ENCODE measurements at places on chromosomes 5 and 9.

DNA sequence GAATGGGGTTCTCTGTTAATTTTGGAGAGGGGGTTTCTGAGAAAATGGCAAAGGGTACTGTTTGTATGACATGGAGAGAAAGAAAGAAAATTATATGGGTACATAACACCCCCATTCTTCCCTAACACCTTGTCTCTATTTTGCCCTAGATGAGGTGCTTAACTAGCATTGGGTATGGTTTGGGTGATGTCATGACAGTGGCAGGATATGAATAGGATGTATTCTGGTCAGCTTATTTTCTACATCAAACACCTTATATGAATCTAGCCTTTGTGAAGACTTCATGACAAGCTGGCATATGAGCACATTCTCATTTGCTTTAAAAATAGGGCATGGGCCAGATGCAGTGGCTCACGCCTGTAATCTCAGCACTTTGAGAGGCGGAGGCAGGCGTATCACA is 58.6 kb downstream of the LNPEP start:
- DNase-seq = no peak

GRCh38 chr5:172425402-172425801 is 28.9 kb downstream of the SH3PXD2B start:
- no peak for DNase-seq

GRCh38 chr5:60210810-60211209 is 317.3 kb upstream of the PDE4D start:
- no peak for DNase-seq

DNA sequence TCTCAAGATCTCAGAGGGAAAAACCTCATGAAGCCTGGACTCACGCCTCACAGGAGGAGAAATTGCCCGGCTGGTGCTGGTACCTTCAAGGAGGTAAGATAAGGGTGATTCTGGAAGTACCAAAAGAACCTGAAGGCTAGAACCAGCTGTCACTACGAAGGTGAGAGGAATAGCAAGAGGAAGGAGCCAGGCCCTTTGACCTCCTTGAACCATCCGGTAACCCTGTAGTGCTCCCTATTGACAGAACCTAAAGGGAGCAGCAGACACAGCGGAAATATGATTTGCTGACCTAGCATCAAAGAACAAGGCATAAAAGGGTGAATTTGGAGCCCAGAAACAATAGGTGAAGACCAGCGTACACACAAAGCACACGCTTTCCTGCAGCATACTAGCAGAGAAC is 92.2 kb downstream of the DOCK8 start:
- peak; percentile 29 for DNase-seq

- DNase-seq = no peak
Observed at GRCh38 chr9:138016406-138017187, 139.0 kb downstream of the CACNA1B start.

- DNase-seq = no peak
Observed at GRCh38 chr5:65722575-65723403, 784 bp downstream of the NLN start.

- DNase-seq = no peak
Observed at GRCh38 chr9:119020730-119021333, 348.4 kb downstream of the BRINP1 start.

DNA sequence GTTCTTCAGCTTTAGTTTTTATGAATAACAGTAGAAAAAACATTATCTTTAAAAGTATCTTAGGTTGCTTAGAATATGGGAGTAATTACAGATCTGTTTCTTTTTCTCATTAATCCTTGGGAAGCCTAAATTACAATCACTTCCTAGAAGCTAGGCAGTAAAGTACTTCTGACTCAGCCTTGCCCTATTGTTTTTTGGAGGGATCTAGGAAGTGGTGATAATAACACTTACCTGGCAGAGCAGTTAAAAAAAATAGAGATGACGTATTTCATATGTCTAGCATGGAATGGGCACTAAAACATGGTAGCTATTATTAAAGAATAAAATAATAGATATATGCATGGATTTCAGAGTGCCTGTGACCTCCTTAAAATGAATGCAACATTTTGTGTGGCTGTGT is 8.2 kb upstream of the FST start:
- no peak for DNase-seq

- DNase-seq = no peak
Observed at GRCh38 chr5:116810951-116811350, 236.3 kb upstream of the SEMA6A start.

- no peak for DNase-seq
Observed at GRCh38 chr9:14344053-14344524, 30.1 kb upstream of the NFIB start.

DNA sequence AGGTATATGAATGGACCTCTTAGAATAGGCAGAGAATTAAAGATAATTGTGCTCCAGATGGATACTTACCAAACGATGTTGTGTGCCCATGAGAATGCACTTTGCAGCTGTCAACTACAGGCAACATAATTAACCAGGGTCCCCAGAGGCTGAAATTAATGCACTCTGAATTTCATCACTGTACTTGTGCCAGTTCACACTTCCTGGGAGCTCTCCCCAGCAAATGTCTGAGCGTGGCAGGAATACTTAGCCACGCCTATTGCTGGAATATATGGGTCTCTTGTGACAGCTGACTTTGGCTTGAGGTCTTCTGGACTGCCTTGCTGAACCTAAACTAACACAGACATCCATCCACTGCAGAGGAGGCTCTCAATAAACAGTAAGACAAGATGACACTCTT is 11.9 kb upstream of the C1QTNF2 start:
- DNase-seq = no peak

GRCh38 chr5:137718611-137719010 is 17.3 kb downstream of the KLHL3 start:
- no peak for DNase-seq

DNA sequence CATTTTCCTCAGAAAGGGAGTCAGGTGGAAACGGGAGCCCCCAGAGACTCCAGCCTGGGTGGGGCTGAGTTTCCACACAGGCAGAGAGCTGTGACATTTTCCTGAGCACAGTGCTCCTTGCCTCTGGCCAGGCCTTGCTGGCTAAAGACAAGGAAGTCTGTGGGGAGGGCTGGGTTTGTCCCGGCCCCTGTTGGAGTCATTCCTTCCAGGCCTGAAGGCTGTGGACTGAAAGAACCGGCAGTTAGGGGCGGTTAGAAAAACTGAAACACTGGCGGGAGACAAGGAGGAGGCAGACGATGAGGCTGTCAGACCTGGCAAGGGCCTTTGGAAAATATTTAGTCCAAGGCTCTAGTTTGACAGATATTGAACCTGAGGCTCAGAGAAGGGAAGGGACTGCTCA is 29.9 kb downstream of the COL15A1 start:
- DNase-seq = no peak

GRCh38 chr9:13322828-13323550 is 43.5 kb upstream of the MPDZ start:
- DNase-seq = no peak

DNA sequence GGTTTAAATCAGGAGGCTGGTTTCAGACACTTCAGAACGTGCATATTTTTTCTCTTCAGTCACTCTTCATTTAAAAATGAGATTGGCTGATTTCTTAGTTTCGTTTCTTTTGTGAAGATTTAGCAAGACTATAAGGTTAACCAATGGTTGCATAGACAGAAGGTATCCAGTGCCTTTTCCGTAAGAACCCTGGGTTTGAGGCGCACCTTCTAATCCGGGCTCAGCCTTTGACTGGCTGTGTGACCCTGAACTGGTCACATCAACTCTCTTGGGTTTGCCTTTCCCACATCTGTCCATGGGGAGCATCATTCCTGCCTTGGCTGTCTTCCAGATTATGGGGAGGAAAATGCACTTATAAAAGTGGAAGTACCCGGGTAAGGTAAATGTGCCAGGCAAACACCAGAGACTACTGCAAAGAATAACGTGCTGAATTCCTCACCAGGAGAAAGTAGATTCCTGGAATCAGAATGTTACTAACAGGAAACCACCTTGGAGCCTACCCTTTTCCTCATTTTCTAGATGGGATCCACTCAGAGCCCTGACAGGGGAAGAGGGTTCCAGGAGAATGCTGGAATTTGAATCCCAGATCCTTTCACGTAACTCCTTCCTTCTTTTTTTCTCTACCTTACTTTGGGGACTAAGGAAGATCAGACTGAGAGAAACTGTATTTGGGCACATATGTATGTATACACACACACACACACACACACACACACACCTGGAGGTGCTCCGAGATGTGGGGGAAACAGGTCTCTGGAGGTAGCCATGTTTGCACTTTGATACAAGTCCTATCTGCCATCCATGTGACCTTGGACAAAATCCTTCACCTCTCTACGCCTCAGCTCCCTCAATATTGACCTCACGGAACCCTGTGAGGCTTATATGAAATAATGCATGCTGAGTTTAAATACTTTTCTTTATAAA is 6.8 kb downstream of the HAND1 start:
- no peak for DNase-seq
